Activated CD4-positive, alpha-beta T cell treated with anti-CD3 and anti-CD28 coated beads, Interleukin-2, amount 50 U/mL, for 24 hours (primary cell): ENCODE measurements at places on chromosomes 7 and 10.

DNA sequence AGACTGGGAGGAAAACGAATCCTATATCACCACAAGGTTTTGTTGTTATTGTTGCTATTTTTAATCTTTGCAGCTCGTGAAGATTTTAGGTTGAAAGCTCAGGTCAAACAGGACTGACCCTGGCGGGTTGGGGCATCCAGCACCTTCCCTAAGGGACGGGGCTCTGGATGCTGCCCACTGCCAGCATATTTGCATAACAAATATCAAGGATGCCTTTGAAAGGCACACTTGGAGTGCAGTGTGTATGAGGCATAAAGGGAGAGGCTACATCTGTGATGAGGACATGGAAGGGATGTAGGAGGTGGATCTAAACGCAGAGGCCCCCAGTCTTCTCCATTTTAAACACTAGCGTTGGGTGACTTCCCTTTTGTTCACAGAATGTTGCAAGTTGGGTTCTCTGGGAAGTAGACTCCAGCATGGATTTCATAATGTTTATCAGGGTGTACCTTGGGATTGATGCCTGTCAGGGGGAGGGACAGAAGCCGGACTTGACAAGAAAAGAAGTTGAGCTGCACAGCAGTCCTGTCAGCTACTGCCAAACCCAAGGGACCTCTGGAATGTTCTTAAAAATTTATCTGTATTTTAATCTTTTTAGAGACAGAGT is 181.1 kb upstream of the IMMP2L start:
- DNase-seq, result no peak

- DNase-seq, result no peak
Observed at GRCh38 chr7:2114052-2114451, 118.7 kb downstream of the MAD1L1 start.

DNA sequence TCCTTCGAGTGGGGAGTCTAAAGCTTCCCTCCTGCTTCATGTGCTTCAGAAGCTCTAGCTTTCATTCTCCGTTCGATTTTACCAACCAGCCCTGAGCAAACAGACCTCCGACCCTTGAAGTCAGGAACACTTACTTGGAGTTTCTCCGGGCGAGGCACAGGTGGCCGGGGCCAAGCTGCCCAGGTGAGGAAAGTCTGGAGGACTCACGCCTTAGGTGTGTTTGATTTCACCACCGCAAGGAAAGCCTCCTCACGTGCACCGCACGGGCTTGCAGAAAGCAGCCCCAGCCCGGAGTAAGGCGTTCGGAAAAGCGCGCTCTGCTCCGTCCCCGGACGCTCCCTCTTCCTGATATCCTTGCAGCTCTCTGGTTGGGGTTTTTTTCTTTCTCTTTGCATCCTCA is 30.1 kb upstream of the CNPY1 start:
- DNase-seq, result no peak

GRCh38 chr7:137151041-137151689 is 192.4 kb downstream of the PTN start:
- no peak for DNase-seq

GRCh38 chr7:137927386-137927785 is 74.5 kb downstream of the CREB3L2 start:
- DNase-seq, result no peak

DNA sequence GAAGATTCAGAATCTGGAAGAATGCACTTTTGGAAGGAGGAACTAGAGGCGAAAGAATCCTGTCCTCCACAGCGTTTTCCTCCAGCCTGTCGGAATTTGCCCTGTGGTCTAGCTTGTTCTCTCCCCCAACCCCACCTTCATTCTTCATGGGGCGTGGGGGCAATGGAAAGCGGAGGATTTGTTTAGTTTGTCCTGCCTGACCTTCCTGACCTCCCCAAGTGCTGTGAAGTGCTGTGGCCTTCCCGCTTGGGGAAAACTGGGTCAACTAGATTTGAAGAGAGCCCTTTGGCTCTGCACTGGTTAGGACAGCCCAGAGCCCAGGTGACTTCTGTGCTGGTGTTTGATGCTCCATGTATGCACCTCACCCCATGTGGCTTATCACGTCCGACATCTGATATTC is 49.1 kb downstream of the GATA3 start:
- DNase-seq, result no peak

- DNase-seq, result no peak
Observed at GRCh38 chr10:13784067-13784466, 197.3 kb downstream of the PRPF18 start.

DNA sequence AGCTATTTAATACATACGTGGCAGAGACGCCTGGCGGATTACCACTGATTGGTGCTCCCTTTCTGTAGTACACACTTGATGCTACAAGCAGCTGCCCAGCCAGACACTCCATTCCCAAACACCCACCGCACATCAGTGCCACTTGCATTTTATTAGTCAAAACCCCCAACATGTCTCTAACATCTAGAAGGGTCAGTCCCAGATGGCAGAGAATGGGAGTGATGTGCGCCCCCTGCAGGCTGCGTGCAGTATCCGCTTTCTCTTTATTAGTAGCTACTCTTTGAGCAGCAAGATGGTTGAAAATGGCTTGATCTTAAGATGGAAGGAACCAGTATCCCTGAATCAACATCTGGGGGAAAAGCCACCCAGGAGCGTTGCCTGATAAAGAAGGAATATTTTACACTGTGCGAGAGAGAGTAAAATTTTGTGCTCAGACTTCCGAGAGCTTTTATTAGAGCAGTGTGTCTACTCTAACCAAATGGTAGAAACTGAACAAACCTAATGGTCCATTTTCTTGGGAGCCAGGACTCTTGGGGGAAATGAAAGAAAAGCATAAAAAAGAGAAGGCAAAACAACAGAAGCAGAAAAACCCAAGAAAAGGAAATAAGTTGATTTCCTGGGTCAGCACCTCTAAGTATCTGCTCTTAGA is 78.3 kb downstream of the ST8SIA6 start:
- no peak for DNase-seq
